ENCODE measurements at places on chromosomes 12 and 14.
A peak's percentile ranks its signal among the peaks of the same experiment; 100 is the strongest.

GRCh38 chr12:5554711-5555110, 122.8 kb downstream of the NTF3 start:
- DNase-seq = peak; percentile 43

GRCh38 chr12:65330331-65330730, 51.8 kb downstream of the MSRB3 start:
- no peak for DNase-seq

DNA sequence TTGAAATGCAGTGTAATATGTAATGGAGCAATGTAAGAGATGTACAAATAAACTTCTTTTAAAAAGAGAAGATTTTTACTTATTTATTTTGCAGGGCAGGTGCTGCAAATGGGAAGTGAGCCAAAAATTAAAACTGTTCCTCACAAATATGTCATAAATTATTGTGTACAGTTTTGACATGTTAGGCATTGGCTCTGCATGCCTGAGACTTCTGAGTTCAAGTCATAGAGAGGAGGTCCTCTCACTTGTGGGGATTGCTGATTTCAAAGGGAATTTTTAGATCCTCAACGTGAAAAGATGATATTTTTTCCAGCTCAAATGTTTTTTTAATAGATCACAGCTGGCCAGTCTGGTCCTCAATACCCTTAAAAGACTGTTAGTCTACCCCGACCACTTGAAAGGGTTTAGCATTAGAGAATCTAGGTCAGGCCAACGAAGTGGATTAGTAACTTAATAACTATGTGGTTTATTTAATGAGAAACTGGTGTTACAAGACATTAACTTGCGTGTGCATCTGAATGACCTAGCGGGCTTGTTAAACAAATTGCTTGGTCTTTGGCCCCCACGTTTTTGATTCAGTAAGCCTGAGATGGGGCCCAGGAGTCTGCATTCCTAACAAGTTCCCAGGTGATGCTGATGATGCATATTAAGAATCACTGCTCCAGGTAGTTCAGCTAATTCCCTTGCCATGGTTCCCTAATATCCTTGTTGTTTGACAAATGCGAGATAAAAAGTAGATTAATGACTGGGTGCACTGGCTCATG, 30.9 kb upstream of the WDR89 start:
- peak; percentile 36 for DNase-seq

DNA sequence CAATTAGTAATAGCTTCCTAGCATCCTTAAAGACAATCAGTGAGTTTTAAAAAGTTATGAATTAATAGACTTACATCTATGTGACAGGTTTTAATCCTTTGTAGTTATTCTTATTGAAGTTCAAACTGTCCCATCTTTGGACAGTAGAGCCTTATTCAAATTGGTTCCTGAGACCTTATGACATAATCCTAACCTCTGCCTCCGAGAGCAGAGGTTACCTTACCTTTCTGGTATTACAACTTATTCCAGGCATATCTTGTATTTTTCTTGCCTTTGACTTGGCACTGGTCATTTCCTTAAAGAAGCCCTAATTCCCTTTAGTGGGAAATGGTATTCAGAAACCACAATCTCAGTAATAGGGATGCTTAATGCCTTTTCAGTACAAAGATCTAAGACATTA, 21.8 kb downstream of the BTBD7 start:
- DNase-seq = no peak

DNA sequence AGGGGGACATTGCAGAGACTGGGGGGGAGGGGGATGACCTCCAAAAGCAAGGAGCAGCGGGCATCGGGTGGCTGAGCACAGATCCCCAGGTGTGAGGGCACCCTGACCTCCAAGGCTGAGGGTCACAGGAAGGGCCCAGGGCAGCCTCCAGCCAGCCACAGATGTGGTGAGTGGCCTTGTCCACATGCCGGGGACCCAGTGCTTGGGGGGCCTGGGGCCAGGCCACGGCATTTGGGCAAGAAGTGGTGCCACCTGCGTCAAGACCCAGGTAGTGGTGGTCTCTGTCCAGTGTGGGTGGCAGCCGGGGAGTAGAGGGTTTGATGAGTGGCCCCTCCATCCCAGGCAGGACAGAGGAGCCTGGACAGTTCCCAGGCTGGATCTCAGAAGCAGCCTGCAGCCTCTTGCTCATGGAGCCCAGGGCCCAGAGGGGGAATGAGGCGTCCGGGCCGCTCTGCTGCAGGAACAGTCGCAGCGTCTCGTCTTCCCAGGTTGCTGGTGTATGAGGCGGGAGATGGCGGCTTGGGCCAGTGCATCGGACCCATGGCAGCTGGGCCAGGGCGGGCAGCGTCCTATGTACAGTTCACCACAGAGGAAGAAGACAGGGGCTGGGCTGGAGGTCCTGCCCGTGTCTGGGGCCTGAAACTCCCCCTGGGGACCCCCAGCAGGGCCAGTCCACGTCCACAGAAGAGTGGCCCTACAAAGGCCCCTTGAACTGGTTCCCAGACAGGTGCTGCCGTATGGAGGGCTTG, 33.5 kb downstream of the CCNK start:
- DNase-seq = no peak

DNA sequence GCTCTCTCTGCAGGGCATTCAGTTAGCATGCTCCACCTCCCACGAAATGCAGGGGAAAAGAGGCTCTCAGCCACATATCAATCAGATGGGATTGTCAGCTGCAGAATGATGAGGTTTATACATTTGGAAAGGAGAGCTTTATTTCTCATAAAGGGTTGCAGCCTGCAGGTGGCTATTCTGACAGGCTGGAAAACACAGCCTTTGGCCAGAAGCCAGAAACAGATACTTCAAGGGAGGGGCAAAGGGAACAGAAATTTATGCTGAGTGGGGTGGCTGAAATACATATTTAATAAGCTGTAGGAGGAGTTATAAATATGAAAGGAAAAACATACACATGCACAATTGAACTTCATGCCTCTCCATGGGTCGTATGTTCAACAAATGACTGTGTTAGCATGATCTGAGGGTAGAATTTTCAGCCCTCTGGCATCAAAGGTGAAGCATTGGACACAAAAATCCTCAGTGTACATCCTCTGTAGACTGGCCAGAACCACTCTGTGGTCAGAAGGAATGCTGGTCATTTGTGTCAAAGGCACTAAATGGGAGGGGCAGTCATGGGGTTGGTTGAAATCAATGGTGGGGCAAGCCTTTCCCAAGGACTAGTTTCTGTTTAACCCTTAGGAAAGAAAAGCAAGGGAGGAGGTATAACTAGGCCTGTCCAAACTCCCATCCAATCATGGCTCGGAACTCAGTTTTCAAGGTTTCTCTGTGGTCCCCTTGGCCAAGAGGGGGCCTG, 62.4 kb downstream of the TMX1 start:
- no peak for DNase-seq

DNA sequence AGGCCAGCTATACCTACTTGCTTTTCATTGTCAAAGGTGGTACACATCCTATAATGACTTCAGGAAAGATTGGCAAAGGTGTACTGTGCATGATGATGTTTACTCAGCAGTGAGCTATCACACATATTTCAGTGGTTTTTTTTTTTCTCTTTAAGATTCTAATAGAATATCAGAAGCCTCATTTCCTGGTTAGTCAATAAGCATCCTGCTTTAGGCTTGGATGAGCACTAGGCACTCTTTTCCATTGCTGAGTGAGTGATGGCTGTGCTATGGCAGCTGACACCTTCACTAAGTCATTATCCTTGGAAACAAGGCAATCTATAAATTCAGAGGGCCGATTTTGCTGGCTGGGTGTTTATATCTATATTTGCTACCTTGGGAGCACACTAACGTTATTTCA, 161.1 kb upstream of the RASSF8 start:
- DNase-seq = no peak

DNA sequence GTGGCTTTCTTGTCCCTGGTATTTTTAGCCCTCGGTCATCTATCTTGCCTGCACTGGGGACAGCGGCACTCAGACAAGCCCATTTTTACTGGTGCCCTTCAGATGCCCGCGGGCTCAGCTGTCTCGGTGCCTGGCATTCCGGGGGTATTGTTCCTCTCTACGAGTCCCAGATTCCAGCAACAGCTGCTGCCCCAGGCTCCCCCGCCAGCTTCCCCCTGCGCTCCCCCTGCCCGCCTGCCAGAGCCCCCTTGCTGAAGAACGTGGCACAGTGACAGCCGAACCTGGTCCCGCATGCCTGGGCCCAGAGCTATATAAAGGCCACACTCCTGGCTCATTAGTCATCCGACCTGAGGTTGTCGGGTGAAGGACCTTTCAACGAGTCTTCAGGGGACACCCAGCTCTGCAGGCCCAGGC, 10.9 kb upstream of the MYL2 start:
- DNase-seq = no peak

DNA sequence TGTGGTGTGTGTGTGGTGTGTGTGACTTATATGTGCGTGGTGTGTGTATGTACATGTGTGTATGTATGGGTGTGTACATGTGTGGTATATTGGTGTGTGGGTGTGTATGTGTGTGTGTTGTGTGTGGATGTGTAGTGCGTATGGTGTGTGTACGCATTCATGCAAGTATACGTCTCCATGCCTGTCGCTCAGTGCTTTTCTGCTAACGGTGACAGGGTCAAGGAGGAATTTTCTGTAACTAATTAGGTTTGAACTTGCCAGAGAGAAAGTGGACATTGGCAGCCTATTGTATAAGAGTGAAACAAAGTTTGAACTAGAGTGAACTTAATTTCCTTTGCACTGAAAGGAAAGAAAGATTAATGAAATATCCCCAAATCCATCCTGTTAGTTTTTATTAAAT, 120.9 kb upstream of the GSC start:
- DNase-seq = no peak

DNA sequence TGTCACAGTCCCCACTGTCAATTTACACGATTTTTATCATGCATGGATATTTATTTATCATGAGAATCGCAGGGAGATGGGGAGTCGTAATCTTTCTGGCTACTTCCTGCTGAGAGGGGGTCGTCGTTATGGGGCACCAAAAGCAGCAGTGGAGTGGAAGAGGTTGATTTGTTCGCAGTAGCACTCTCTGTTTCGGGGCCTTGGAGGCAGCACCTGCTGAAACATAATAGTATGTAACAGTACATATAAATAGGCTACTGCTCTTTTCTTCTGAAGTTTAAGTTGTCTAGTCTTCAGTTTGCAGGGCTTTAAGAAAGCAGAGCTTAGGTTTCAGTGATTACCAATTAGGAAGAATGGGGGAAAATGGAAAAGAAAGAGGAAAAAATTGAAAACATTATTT, 3.8 kb downstream of the SOAT2 start:
- DNase-seq = no peak

- DNase-seq = no peak
Measured at GRCh38 chr12:129373746-129374145, 520.5 kb downstream of the GLT1D1 start.
